Activated CD8-positive, alpha-beta memory T cell treated with anti-CD3 and anti-CD28 coated beads, Interleukin-2, amount 10 ng/mL, durations not matched to agents 7 days and 5 days (primary cell): ENCODE measurements at places on chromosomes 4 and X. TPM values are rescaled to one million over a fixed set of nuclear protein-coding genes. Genes with fewer than 3 reads are reported as not detected.

RIPPLY1 gene
- not detected for total RNA-seq

ZMAT1 gene
- total RNA-seq = 1.6 TPM

- DNase-seq = no peak
These were observed 31.5 kb upstream of the RAPGEF2 start for GRCh38 chr4:159071178-159071968.

GRCh38 chr4:83217721-83218522 is 66.7 kb downstream of the COQ2 start:
- peak; percentile 91 for DNase-seq

- no peak for DNase-seq
These were observed 752 bp upstream of the ATP6AP2 start for GRCh38 chrX:40579900-40580536.

F8A3 gene
- 10.8 TPM for total RNA-seq

FOXP3 gene
- total RNA-seq = 82.1 TPM

DNA sequence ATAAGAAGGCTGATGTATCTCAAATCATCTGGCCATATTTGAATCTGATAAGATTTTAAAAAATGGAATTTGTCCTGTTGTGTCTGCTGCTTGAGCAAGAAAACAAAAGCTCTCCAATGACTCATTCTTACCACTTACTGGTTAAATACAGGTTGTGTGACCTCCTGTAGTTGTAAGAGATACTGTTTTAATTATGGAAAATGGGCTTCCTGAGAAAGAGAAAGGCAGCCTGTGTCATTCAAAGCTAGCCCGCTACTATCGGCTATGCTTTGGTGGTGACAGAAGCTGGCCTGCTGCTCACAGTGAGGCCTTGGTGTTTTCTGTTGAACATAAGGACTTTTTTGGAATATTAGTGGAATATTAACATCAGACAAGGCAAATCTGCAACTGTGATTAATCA is 1722.1 kb upstream of the PCDH10 start:
- no peak for DNase-seq

GRCh38 chrX:56498756-56499155 is 64.7 kb upstream of the UBQLN2 start:
- DNase-seq = no peak

DNA sequence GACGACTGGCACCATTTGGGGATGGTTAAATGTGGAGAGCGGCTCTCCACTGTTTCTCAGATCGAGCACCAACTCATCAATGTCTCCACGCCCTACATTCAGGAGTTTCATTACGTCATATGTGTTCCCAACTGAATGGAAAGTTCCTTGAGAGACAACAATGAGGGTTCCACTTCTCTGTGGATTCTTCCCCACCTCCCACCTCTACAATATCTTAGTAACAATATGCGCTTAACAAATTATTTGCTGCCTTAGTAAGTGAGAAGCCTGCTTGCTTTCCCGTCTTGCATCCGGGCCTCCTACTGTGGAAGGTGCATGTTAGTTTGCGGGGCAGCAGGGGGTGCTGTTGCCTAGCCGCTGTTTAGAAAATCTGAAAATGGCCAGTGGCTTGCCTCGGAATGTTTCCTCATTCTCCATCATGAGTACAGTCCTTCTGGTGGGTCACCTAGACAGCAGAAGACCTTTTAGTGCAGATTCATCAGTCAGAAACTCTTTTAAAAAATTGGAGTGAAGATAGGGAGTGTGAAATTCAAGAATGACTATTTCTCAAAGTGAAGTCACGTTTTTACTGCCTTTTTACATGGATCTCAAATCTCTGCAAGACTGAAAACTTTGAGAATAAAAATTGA is 55.7 kb downstream of the PHOX2B start:
- peak; percentile 50 for DNase-seq

DNA sequence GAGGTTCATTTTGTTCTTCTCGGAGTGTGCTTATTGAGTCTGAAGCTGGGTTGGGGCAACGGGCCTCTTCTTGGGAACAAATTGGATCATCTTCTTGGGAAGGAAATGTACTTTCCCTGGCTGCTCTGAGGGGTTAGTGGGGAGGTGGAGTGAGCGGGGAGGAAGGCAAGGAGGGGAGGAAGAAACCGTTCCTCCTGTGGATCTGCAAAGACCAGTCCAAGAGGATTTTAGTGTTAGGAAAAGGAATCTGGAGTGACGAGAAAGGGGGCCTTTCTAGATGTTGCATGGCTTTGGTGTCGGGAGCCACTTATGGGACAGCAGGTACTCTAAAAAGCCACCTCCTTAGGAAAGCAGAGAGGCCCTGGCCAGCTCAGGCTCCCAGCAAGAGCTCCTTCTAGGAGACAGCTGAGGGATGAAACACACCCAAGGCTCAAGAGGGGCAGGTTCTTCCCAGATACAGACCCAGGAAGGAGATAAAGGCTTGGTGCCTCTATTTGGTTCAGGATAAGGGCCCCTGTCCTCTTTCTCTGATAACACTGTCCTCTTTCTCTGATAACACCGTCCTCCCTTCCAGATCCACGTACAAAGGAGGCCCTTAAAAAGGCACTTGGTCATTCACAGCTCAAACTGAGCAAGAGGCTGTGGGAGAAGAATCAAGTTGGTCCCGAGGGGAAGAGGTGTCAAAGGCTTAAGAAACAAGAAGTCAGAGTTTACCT is 451 bp downstream of the SOD3 start:
- DNase-seq = no peak

GRCh38 chrX:24027086-24027485 is at the start of gene KLHL15:
Gene KLHL15 (minus strand): TSS chrX:24027186. CDS start chrX:24006693, 20,493 bp downstream.
- no peak for DNase-seq

DNA sequence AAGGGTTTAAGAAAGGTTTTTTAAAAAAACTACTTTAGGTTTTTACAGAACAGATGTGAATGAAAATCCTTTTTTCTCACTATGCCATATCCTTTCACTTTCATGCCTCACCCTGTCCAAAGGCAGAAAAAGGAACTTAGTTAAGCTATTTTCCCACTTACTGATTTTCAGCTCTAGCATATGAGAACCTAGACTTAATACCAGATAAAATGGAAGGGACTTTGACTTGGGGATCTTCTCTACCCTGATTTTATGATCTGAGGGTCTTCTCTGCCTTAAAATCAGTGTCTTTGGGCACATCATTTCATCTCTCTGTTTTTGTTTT is 42.4 kb downstream of the FNIP2 start:
- no peak for DNase-seq

DNA sequence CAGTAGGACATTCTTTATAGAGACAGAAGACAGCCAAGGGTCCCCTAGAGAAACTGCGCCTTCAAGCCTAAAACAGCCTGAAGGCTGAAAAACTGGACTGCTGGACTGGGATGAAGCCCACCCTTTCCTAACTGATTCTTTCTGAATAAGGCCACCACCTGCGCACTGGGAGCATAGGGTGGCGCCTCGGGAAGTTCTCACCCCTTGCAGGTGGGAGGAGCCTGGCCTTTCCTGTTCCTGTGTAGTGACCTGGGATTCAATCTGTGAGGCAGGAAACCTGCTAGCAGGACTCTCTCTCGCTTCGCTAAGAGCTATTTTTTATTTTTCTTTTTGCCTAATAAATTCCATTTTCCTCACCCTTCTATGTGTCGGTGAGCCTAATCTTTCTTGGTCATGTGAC is 61.8 kb upstream of the KLHL13 start:
- DNase-seq = no peak

- no peak for DNase-seq
These were observed 880.8 kb downstream of the TECRL start for GRCh38 chr4:63528256-63528991.

DNA sequence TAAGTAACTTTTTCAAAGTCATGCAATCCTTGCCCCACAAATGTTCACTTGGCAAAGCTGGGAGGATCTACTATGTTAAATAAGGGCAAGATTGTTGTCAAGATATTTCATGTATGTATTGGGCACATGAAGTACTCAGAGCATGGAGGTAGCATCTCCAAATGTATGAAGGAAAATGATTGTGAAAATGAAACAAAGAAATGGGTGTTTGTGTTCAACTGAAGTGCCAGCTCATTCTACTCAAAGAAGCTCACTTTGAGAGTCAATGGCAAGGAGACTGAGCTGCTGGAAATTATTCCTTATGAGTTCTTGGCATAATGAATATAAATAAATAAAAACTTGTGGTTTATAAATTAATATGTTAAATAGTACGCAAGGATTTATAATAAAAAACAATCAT is 124.5 kb upstream of the ARSJ start:
- no peak for DNase-seq

GRCh38 chrX:25650216-25650820 is 487.8 kb upstream of the MAGEB18 start:
- no peak for DNase-seq

- no peak for DNase-seq
These were observed 5.3 kb downstream of the NAT8L start for GRCh38 chr4:2064276-2064991.
